ENCODE measurements at places on chromosomes 1 and 21.

- DNase-seq: no peak
These were observed 6.9 kb downstream of the MAPKAPK2 start for GRCh38 chr1:206691604-206692003.

- peak; percentile 66 for DNase-seq
These were observed 7.7 kb upstream of the FAM167B start for GRCh38 chr1:32239337-32239736.

GRCh38 chr1:40004857-40005256 lies 35.7 kb upstream of the CAP1 start:
- DNase-seq: peak; percentile 31

GRCh38 chr1:103424650-103425049 lies 100.8 kb upstream of the RNPC3 start:
- no peak for DNase-seq

- DNase-seq: no peak
These were observed 97.2 kb downstream of the BCAR3 start for GRCh38 chr1:93584261-93585003.

DNA sequence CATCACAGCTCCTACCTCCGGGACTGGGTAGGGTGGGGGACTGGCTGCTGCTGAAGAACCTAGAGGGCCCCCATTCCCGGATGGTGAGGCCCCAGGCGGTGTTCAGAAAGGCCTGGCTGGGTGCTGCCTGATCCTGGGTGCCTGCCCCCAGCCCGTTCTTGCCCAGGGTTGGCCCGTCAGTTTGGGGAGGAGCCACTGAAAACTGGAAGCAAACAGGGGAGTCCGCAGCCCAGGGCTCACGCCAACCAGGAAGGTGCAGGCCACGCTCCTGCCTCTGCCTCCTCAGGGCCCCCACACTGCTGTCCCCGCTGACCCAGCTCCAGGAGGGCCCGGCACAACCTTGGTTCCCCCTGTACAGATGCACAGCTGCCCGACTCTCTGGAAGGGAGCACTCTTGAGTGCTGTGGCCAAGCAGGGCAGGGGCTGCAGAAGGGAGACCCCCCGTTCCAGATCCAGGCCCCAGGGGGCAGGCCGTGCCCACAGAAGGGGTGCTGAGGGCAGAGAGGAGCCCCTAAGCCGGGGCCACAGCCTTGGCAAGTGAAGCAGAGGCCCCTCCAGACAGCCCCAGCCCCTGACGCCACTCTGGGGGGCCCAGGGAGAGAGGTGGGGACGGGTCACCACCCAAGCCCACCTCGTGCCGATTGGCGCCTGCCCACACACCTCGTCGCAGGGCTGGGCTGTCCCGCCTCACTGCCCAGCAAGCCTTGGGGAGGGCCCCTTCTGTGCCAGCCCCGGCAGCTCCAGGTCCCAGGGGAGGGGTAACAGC lies 5.5 kb downstream of the C1QTNF12 start:
- DNase-seq: peak; percentile 70

- no peak for DNase-seq
These were observed 121.8 kb downstream of the PIK3R3 start for GRCh38 chr1:46010611-46011010.

GRCh38 chr1:151511636-151512215 lies 539 bp downstream of the CGN start:
- DNase-seq: peak; percentile 74
